ENCODE measurements at places on chromosomes 5 and 9.

- DNase-seq = no peak
Measured at GRCh38 chr9:130768265-130768664, 66.8 kb upstream of the ABL1 start.

DNA sequence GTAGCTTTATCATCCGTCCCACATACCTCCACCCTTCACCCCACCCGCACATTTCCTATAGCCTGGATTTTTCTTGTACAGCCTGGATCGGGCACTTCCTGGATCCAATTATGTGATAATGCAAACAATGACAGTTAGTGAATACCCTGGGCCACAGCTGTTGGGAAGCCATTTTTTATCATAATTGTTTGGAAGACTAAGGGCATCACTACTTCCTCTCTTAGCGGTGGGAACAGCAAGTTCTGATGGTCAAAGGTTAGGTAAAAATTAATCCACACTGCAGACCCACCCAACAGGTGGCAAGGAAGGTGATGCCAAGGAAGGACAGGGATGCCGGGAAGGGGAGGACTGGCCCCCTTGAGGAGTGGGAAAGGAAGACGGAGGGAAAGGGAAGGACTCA, 183.7 kb downstream of the SAXO1 start:
- DNase-seq = no peak

GRCh38 chr5:4361753-4362152, 766.1 kb downstream of the IRX1 start:
- no peak for DNase-seq

DNA sequence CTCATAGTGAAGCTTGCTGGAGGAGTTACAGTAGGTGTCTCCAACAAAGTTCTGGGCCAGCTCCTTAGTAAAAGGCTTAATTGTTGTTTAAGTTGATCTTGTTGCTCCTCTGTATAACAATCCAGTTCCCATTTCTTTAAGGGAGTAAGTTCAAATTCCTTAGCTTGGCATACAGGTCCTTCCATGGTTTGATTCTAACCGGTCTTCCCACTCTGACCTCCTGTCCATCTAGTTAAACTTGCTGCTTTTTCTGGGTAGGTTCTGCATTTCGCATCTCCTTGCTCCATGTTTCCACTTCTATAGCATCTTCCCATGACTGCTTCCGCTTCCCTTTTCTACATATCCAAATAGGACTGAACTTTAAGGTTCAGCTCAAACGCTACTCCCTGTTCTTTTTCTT, 95.5 kb downstream of the ARHGAP26 start:
- DNase-seq = no peak

GRCh38 chr5:83718195-83718825, 2.3 kb downstream of the HAPLN1 start:
- DNase-seq = peak; percentile 70

GRCh38 chr9:120619751-120620655, 40.0 kb upstream of the CDK5RAP2 start:
- peak; percentile 54 for DNase-seq

DNA sequence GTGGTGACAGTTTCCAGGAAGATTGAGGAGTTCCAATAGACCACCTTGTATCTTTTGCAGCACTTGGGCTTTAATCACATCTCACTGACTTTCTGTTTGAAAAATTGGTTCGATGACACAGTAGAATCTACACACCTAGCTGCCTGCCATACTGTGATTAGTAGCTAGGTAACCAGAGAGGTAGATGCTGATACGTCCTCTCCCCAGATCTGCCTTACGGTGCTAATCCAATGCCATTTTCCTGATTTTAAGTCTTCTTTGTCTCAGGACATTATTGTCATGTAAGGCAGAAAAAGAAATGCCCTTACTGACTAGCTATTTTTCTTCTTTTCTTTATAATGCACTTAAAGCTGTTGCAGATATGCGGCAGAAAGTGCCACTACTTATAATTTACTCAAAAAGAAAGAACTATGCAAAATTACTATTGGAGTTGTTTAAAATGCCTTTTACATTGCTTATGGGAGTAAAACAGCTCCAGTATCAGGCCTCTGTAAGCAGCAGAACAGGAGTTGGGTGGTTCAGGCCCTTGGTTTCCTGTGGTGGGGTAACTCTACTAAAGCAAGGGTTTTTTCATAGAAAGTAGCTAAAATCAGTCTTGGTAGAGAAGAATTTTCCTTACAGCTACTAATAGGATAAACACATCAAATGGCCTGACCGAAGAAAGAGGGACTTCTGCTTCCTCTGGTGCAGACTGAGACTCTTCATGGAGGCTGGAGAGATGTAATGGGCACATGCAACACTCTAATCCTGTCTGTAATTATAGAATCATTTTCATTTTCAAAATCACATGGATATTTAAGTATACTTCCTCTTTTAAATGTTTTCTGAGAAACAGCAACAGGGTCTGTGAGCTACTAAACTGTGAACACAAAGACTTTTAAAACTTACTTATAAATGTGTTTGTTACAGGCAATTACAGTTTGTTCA, 177.2 kb downstream of the MAPKAP1 start:
- DNase-seq = no peak

- peak; percentile 28 for DNase-seq
Measured at GRCh38 chr5:85663708-85664031, 954.1 kb upstream of the COX7C start.

DNA sequence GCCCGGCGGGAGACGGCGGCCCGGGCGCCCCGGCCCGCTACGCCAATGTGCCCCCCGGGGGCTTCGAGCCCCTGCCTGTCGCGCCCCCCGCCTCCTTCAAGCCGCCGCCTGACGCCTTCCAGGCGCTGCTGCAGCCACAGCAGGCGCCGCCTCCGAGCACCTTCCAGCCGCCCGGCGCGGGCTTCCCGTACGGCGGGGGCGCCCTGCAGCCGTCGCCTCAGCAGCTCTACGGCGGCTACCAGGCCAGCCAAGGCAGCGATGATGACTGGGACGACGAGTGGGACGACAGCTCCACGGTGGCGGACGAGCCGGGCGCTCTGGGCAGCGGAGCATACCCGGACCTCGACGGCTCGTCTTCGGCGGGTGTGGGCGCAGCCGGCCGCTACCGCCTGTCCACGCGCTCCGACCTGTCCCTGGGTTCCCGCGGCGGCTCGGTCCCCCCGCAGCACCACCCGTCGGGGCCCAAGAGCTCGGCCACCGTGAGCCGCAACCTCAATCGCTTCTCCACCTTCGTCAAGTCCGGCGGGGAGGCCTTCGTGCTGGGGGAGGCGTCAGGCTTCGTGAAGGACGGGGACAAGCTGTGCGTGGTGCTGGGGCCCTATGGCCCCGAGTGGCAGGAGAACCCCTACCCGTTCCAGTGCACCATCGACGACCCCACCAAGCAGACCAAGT, 723 bp downstream of the SNX18 start:
- DNase-seq = peak; percentile 41

DNA sequence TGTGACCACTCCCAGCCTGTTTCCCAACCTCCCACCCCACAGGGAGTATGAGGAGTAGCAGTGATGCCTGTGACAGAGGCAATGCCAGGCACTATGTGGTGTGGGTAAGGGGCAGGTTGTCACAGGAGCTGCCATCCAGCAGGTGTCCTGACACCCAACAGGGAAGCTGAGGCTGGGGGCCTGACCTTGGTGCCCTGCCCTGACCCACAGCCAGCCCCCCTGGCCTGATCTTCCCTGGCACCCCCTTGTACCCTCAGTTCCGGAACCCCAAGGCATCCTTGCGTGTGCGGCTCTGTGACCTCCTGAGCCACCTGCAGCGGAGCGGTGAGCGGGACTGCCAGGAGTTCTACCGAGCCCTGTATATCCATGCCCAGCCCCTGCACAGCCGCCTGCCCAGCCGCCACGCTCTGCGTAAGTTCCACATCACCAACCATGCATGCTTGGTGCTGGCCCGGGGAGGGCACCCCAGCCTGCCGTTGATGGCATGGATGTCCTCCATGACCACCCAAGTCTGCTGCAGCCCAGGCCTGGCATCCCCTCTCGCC, 14.4 kb downstream of the CARD19 start:
- DNase-seq = no peak

- DNase-seq = no peak
Measured at GRCh38 chr9:118643118-118643517, 726.1 kb downstream of the BRINP1 start.

DNA sequence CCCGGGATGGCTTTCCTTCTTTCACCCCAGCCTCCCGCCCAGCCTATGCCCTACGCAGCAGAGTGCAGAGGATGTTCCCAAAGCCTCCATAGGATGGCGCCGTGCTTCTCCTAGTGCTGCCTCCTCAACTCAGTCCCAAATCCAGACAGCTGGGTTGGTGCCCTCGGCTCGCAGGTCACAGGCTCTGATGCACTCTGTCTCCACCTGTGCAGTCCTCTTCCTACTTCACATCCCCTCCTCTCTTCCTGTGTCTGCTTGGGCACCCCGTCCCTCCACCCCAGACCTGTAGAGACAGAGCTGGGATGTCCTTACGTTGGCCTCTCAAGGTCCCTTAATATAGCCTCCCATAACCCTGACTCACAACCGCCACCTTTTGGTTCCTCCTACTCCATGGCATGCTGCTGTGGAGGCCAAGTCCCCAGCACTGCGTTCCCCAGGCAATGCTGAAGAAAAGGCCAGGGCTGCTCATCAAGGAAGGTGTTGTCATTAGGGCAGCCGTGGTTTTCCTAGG, 314.4 kb downstream of the GADD45G start:
- peak; percentile 26 for DNase-seq

- DNase-seq = no peak
Measured at GRCh38 chr9:2628919-2629318, 7.3 kb downstream of the VLDLR start.

DNA sequence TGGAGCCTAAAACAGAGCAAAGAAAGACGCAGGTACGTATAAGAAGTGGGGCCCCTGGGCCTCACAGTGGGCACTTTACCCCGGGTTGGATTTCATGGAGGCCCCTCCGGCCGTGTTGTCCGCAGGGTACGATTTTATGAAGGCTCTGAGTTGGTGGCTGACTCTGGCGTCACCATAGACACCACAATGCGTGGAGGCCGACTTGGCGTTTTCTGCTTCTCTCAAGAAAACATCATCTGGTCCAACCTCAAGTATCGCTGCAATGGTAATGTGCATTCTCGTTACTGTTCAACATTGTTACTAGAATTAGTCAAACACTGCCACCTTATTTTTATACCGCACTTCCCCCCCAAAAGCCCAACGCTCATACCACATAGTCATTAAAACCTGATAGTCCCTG, 47.1 kb downstream of the THBS4 start:
- DNase-seq = no peak

GRCh38 chr5:1330847-1331831, 13.8 kb downstream of the CLPTM1L start:
- DNase-seq = no peak

DNA sequence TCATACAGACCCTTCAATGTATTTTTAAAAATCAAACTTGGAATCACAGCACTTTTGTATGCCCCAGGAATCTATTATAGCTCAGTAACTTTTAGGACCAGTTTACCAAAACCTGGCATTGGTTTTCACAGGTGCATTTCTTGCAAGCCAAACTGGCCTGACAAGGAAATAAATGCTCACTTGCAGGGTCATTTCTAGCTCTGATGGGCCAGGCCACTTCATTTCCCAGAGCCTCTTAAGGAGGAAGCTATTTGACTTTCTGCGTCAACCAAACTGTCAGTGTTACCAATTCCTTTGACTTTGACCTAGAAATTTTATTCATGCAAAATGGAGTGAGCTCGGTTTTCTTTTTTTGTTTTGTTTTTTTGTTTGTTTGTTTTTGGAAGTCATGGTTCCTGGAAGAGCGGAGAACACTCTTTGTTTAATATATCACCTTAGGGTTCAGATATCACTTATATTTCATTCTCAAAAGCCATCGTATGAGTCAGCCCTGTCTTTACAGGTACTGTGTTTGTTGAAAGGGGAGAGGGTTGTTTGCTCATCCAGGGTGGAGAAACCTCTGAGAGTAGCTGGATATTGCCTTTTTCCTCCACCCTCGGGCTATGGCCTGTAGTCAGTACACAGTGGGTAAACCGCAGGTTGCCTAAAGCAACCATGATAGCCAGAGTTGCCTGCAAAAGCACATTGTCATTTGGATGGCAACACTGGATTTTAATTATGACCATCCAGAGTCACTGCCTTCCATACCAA, 58.9 kb downstream of the GNA14 start:
- DNase-seq = no peak

GRCh38 chr9:34046784-34047379, 1.8 kb downstream of the UBAP2 start:
- no peak for DNase-seq

DNA sequence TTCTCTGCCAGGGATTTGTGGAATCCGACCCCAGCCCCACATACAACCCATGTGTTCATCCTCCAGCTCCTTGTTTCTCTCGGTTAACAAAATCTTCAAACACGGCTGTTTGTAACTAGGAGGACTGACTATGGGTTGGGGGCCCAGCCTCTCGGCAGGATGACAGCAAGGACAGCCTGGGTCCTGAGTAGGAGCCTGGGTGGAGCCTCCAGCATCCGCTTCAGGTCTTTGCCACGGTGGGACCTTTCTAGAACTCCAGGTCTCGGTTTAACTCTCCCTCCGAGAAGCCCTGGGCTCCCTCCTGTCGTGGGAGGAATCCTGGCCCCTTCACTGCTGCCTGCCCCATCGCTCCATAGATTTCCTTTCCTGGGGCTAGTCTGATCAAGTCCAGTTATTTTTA, 248.5 kb downstream of the PBX3 start:
- no peak for DNase-seq

DNA sequence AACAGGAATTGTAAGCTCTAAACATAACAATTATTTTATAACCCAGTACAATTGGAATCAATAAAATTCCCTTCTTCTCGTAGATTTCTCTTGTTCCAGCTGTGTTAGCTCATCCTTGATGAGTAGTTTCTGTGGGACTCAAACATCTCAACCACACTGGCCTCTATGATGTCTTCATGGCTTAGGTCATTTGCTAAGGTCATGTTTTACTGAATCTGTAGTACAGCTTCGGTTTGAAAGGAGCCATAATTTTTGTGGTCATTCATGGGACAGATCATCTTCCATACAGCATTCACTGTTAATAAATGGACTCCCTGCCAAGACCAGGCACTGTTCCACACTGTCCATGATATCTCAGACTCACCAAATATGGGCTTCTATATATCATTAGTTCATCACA, 369.0 kb upstream of the RFX3 start:
- DNase-seq = no peak

DNA sequence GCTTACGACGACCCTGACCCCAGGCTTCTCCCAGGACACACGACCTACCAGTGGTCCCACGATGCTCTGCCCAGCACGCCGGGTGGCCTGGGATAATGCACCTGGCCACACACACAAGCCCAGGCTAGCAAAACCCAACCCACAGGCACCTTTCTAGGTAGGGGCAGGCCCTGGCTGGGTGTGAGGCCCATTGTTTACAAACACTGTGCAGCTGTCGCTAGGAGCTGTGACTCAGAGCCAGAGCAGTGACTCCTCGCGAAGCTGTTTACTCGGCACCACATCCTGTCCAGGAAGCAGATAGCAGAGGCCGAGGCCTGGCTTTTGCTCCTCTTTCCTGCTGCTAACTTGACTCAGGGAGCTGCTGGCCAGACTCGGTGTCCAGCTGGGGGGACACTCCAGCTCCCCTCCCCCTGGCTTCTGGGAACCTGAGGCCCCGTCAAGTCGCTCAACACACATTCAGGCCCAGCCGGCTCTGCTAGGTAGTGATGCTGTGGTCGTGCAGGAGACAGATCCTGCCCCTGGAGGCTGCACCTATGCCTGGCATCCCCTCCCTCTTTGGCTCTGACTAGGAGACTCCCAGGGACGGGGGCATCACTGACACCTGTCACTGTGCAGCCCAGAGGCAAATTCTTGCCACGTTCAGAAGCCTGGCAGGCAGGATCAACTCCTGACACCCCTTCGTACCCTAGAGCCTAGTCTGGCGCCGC, 12.8 kb upstream of the RALGDS start:
- peak; percentile 70 for DNase-seq
